ENCODE measurements at places on chromosomes 3 and 15.

DNA sequence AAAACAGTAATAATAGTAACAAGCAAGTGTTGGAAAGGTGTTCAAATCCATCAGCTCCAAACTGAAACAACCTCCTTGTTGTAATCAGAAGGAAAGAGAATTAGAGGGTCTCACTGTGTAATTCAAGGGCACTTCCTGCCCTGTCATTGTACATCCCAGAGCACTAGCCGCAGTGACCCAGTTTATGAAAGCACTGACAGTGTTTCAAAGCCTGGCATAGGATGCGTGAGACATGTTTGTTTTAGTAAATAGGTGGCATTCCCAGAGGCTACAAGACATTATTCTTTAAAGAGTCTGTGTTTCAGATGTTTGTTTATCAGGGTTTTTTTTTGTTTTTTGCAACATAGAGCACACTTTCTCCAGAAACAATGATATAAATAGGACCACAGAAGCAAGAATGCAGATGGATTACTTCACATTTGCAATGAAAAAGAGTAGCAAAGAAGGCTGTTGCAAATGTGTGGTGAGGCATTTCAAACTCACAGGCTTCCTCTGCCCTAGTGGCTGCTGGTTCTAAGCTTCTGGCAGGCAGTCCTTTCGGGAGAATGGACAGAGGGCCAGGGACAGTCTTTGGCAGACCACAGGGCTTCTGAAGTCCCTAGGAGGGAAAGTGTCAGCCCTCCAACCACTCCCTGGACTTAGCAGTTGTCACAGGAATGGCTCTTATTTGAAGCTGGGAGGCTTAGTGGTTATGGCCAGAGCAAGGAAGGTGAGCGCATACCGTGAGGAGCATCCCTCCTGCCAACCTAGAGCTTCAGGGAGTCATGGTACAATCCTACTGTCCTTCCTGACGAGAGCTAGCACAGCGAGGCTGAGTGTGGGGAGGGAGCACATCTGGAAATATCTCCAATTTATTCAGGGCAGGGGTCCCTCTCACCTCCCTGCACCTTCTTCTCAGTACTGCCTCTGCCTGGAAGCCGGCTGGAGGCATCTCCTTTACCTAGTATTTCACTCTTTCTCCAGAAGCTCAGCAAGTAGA is 31.4 kb upstream of the TIPARP start:
- no peak for DNase-seq

- DNase-seq: no peak
Measured at GRCh38 chr3:62502315-62503300, 129.3 kb upstream of the FEZF2 start.

DNA sequence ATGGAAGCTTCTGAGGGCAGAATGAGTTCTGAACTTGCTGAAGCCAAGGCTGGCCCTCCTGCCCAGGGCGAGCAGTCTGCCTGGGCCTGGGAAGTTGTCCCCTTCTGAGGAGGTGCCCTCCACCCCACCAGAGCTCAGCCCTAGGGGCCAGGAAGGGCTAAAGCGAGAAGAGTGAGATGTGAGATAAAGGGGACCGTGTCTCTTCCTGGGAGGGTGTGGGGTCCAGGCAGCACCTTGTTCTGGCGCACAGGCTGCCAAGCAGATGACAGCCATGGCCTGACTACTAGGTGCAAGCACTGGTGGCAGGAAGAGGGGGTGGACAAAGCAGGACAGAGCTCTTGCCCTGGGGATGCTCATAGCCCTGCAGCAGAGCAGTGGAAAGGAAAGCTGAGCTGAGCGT is 3.7 kb downstream of the PAK6 start:
- DNase-seq: no peak

DNA sequence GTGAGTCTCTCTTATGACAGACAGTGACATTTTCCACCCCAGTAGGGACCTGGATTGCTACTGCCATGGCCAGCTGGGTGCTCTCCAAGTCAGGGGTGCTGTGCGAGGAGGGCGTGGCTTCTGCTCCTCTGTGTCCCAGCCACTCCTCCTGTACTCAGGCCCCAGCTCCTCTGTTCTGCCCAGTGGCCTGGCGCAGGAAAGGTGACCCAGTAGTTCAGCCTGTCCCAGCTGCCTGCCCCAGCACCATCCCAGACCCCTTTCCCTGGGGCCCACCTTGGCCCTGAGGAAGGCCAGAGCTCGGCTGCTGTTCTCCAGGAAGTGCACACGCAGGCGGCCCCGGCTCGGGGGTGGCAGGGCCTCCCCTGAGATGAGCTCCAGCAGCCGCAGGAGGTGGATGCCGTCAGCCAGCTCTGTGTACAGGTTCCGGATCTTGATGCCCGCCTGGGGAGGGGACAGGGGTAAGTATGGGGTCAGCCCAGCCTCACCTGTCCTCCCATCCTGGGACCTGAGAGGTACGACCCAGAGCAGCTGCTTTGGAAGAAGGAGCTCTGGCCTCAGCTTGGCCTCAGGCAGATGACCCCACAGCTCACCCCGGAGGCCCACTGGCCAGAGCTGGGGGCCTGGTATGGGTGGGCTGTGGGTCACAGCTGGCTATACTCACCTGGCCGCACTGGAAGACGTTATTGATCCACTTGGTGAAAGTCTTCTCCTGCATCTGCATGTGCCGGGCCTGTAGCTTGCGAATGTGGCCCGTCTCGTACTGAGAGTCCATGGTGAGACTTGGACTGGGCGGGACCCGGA is 1.0 kb downstream of the SPTBN5 start:
- DNase-seq: no peak

DNA sequence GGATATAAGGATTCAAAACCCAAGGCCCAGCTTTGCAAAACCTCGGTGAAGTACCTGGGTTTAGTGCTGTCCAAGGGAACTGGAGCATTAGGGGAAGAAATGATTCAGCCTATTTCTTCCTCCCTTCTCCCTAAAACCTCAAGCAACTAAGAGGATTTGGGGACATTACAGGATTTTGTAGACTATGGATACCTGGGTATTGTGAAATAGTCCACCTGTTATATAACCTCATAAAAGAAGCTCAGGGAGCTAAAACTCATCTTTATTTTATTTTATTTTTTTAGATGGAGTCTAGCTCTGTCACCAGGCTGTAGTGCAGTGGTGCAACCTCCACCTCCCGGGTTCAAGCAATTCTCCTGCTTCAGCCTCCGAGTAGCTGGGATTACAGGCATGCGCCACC is 8.7 kb upstream of the SMCO1 start:
- no peak for DNase-seq

- DNase-seq: no peak
Measured at GRCh38 chr15:56538901-56539545, 74.1 kb upstream of the MNS1 start.

DNA sequence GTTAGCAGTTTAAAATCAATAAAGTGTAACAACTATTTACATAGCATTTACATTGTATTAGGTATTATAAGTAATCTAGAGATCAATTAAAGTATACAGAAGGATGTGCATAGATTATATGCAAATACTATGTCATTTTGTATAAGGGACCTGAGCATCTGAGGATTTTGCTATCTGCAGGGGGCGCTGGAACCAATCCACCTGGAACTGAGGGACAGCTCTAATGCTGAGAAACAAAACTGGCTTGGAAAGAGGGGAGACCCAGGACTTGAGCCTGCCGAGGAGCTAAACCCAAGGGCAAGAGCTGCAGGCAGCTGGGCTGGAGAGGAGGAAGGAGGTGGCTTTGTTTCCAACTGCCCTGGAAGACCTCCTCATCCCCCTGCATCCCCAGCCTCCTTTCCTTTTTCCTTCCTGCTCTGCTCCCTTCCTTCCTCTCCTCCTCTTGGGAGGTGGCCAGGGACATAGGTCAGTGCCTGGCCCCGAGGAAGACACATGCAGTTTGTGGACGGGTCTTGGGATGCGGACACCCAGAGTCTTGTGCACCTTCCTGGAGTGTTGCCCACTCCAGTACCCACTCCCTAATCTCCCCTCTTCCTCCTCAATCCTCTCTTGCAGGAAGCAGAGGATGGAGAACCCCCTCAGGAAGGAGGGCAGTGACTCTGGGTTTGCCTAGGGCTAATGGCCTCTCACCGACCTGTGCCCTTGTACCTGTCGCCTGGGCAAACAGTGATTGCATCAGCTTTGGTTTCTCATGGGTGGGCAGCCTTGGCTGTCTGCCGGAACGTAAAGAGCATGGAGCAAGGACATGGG is 825 bp upstream of the RTP3 start:
- DNase-seq: no peak

GRCh38 chr3:129428007-129428375 is 445 bp downstream of the EFCAB12 start:
- no peak for DNase-seq

- DNase-seq: no peak
Measured at GRCh38 chr15:64636556-64636955, 138.8 kb downstream of the RBPMS2 start.

DNA sequence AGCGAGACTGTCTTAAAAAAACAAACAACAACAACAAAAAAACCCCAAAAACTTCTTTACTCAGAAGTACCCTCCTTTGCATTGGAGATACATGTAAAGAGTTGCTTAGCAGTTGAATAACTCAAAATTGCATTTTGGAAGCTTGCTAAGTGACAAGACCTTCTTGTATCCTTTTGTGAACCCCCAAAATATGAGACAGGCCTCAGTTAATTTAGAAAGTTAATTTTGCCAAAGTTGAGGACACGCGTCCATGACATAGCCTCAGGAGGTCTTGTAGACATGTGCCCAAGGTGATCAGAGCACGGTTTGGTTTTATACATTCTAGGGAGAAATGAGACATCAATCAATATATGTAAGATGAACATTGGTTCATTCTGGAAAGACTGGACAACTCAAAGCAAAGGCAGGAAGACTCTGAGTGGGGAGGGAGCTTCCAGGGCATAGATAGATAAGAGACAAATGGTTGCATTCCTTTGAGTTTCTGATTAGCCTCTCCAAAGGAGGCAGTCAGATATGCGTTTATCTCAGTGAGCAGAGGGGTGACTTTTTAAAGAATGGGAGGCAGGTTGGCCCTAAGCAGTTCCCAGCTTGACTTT is 1.7 kb upstream of the ARF4 start:
- DNase-seq: no peak

- DNase-seq: no peak
Measured at GRCh38 chr15:36936613-36937012, 163.7 kb downstream of the MEIS2 start.

- DNase-seq: no peak
Measured at GRCh38 chr3:112557976-112558375, 3.8 kb downstream of the ATG3 start.

GRCh38 chr3:107699682-107700081 is 176.9 kb downstream of the BBX start:
- no peak for DNase-seq

DNA sequence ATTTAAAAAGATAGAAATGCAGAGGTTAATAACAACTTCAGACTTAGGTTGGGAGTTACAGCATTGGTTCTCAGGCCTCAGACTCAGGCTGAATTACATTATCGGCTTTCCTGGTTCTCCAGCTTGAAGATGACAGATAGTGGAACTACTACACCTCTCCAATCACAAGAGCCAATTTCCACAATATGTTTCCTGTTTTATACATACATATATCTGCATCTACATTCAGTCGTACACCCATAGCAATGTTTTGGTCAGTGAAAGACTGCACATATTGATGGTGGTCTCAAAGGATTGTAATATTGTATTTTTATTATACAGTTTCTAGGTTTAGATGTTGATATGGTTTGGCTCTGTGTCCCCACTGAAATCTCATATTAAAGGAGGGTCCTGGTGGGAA is 35.4 kb downstream of the AADACL2 start:
- DNase-seq: no peak

GRCh38 chr3:47436180-47436579 is 39.6 kb downstream of the SCAP start:
- no peak for DNase-seq

DNA sequence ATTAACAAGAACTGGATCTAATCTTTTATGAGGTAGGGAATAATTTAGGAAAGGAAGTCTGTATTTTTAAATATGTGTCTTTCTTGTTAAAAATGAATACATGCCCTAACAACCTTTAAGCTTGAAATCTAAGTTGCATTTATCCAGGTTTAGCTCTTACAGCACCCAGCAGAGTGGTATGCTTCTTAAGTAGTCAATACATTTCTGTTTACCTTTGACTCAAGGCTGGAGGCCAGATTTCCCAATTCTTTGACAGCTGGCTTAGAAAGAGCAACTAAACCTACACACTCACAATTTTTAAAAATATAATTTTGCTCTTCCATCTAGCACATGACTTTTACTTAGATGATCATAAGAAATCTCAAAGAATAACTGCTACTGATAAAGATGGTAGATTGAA is 148.9 kb downstream of the DPH6 start:
- DNase-seq: no peak

DNA sequence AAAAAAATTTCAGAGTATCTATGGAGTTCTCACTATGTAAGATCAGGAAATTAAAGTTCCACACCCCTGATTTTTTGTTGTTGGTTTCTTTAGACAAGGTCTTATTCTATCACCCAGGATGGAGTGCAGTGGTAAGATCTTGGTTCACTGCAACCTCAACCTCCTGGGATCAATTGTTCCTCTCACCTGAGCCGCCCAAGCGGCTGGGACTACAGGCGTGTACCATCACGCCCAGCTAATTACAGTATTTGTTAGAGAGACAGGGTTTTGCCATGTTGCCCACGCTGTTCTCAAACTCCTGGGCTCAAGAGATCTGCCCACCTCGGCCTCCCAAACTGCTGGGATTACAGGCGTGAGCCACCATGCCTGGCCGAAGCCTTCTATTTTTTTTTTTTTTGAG is 12.4 kb downstream of the QRICH1 start:
- no peak for DNase-seq
